ENCODE measurements at places on chromosomes 7 and 10.

DNA sequence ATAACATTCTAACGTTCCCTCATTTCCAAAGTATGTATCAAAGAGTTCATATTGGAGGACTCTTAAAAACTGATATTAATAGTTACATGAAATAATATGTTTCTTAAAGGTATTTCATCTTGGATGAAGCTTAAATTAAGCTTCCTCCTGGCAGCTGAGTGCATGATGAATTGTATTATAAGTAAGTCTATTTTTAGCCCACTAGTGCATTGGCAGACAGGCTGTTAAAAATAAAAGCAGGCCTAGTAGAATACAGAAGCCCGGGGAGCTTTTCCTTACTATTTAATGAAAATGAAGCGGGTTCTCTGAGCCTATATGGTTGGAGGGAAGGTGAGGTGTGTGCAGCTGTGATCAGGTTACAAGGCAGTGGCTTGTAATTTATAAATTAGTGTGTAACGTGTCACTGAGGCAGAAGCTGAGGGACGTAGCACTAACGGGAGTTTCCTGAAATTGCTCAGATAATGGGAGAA lies 130.7 kb upstream of the KMT2E start:
- DNase-seq = no peak

DNA sequence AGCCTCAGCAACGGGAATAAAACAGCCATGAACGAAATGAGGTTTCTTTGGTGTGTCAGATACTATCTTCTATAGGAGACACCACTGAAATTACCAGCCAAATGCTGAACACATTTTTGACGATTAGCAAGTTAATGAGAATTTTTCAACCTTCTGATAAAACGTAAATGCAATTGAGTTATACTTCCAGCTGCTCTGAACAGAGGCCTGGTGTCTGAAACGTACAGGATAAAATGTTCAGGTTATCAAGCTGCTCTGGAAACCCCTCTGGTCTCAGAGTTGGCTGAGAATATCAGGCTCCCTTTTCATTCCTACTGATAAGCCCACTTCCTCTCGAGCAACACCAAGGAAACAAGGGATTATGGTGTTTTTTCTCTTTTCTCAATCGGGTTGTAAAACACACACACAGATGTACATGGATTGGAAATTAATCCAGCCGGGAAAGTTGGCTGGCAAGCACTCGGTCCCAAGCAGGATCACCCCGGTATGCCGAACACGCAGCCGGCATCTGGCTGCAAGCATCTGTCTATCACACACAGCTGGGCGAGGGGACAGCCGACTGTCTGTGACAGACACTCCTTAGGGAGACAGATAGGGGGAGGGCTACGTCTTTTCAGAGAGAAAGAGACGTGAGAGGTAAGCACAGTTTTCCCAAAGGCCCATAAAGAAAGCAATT lies 171.8 kb downstream of the PRKAG2 start:
- DNase-seq = no peak

GRCh38 chr10:133235265-133235855 lies 2.3 kb upstream of the VENTX start:
- no peak for DNase-seq

GRCh38 chr7:40299097-40299496 lies 164.3 kb downstream of the SUGCT start:
- no peak for DNase-seq

DNA sequence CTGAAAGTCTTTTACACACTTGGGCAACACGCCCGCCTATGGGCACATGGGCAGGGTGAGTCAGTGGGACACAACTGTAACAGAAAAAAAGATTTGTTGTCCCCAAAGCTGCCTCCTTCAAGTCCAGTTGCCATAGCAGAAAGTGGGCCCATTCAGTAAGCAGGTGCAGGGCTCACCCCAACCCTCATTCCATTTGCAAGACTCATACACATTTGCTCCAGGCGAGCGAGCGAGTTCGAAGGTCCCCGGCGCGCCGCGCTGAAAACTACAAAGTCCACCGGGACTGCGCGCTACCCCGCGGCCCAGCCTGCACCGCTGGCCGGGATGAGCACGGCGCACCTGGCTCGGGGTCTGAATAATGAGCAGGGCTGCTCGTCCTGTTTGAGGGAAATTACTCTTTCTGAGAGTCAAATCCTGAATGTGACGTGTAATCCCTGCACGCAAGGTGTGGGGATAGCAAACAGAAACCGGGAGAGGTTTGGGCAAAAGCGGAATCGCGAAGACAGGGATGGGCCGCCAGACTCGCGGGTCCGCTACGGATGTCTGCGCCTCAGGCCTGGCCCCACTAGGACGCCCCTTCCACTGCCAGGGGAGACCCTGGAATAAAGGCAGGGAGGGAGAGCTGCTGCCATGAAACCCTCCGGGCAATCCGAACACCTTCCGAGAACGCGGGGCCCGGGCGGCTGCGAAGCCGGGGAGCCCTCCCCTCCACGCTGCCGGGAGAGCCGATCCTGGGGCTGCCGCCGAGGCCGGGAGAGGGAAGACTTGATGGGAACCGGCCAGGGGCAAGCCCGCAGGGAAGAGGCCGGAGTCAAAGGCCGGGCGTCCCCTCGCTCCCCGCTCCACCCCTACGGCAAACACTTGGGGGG lies 982 bp downstream of the COBL start:
- DNase-seq = no peak

GRCh38 chr7:20352573-20353306 lies 22.0 kb downstream of the ITGB8 start:
- no peak for DNase-seq

DNA sequence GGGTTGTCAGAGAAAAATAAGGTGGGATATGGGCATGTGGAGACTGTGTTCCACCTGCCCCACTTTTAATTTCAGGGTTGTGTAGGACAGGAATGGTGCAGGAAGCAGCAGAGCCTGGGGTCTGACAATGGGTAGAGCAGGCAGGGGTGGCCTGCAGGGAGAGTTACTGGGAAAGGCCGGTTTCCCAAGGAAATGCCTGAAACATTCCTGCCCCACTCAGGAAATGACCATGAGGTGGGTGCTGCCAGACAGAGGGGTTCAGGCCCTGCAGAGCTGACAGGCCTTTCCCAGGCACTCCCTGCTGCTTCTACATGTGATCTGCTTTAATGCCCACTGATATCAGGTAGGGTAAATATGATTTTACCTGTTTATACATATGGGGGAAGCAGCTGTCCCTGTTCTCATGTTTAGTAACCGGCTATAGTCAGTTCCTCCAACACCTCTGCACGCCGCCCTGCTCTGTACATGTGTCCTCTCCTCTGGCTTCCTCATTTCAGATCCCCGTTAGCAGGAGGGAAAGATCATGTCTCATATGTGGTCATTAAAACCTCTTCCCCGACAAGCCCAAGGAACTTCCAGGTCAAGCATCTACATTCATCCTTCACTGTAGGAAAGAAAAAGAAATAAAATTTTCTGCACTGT lies 118.6 kb upstream of the PRSS58 start:
- no peak for DNase-seq

DNA sequence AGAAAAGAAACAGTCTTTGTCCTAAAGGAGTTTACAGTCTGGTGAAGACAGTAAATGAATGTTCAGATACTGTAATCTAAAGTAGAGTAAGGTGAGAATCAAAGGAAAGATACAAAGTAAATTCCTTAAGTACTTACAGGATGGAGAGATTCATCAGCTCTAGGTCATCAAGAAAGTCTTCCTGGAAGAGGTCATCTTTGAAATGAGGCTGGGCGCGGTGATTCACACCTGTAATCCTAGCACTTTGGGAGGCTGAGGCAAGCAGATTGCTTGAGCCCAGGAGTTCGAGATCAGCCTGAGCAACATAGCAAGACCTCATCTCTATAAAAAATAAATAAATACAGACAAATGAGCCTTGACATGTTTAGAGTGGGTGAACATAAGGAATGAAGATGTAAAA lies 18.3 kb downstream of the FHIP2A start:
- DNase-seq = no peak

GRCh38 chr7:121547544-121548092 lies 151.5 kb upstream of the FAM3C start:
- DNase-seq = no peak

DNA sequence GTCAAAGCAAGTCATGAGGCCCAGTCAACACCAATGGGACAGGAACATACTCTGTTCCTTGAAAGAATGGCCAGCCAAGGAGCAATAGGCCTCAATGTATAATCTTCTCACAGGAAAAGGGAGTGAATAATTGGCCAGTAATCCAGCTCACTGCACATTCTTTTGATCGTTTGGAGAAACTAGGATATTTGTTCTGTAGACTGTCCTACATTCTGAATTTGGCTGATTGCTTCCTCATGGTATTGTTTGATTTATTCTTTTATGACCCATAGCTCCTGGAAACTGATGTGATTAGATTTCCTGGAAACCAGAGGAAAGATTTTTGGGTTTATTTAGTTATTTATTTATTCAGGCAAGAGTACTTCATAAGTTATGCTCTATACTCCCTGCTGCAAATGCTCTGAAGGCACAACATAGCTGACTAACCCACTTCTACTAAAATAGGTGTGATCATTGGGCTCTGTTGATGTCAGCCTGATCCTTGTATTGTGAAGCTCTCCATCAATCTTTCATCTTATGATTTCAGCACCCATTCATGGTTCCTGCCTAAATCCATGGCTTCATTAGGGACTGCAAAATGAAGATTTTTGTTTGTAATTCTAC lies 745.2 kb downstream of the SUGCT start:
- no peak for DNase-seq

DNA sequence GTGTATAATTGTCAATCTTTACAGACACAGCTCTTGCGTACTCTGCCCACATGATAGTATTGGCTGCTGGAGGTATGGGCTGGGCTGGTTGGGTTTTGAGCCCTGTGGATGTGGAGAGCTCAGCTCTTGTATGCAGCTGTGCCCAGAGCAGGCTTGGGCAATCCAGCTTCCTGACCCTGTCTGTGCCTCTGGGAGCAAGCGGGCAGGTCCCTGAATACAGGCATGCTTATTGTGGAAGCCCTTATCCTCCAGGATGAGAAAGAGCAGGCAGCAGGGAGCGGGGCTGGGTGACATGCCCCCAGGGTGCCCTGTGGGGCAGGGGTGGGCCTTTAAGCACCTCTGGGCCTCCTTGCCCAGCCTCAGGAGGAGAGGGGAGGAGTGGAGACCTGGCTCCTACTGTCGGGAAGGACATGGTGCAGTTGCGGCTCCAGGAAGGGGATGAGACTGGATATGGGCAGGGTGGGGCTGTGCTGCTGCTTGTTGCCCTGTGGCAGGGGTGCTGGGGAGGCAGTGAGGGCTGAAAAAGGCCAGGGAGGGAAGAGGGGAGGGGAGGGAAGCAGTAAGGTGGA lies 32.7 kb upstream of the SH2D4B start:
- no peak for DNase-seq

DNA sequence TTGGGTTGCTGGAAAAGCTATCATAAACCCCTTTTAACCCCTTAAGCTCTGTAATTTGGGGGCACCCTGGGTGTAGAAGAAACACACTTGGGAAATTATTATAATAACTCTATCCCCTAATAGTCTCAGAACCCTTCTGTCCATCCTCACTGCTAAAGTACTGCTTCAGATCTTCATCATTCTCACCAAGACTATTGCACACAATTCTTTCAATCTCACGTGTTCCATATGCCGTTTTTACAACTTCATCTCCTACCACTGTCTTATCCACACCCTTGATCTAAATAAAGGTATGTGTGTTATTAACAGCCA lies 15.8 kb downstream of the ANKRD22 start:
- no peak for DNase-seq

DNA sequence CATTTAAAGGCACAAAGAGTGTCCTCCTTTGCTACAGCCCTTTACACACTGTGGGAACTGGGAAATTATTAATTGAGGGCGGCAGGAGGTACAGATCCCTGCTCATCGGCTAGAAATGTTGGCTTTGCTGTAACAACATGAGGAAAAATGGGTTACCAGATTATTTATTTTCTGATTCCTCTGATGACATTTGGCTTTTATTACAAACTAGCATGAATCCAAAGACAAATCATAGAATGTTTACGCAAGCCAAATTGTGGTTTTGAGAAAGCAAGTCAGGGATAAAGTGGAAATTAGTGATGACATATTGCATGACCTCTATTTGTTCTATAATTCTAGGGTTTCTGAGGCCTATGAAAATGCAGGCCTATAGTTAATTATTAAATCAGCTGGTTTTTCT lies 126.1 kb upstream of the TMEM196 start:
- no peak for DNase-seq

DNA sequence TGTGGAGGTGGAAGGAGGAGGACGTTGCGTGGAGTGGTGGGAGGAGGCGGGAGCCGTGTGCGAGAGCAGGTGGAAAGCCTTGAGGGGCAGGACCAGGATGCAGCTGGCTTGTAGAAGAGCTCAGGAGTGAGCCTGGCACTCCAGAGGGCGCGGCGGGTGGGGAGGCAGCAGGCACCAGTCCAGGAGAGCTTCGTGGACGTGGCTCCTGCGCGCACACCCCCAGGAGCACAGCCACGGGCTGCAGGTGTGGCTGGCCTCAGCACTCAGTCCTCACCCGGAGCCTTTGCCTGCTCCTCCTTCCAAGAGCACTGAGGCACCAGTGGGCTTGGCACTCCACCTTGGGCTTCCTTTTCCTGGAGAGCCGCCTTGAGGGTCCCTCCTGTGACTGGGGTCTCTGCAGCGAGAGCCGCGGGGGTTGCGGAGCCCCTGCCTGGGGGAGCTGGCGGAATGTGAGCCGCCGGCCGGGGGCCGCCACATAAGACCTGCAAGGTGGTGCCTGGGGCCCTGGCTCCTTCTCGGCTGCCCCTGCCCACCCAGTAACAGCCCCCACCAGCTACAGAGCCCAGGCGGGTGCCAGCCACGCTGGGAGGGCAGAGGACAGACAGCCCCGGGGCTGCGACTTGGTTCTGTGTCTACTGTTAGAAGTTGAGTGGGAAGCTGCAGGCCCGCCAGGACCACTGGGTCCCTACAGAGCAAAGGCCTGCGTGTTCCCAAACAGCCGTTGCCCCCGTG lies 11.1 kb downstream of the MAFK start:
- no peak for DNase-seq

GRCh38 chr10:124592101-124592500 lies 130.5 kb downstream of the LHPP start:
- no peak for DNase-seq

DNA sequence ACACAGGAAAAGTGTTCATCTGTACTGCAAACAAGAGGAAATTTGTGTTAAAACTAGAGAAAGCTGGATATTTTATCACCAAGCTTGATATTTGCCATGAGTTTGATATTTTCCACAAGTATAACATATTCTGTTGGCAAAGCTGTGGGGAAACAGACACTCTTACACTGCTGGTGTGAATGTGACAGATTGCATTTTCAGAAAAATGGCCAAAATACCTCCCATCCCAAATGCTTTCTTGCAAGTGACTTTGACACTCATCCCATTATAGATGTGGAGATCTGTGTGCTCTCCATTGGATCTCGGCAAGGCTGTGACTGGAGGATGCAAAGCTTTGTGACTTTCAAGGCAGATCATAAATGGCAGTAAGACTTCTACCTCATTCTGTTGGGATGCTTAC lies 30.5 kb downstream of the ZNF713 start:
- no peak for DNase-seq

DNA sequence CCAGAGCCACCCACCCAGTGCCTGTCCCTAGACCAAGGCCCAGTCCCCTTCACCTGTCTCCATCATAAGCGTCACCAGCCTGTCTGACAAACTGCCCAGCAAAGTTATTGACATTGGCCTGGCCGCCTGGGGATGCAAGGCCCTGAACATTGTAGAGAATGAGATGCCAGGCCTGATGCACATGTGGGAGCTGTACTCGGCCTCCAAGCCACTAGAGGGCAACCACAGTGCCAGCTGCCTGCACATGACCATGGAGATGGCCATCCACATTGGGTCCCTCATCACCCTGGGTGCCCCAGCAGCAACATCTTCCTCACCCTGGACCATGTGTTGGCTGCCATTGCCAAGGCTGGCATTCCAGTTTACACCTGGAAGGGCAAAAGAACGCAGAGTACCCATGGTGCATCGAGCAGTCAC lies 63.7 kb upstream of the ANTXRL start:
- no peak for DNase-seq
